ENCODE measurements at places on chromosomes 1 and 21.

GRCh38 chr1:200400556-200400955 is 9.3 kb downstream of the ZNF281 start:
- no peak for ATAC-seq

GRCh38 chr1:206430031-206430983 is 40.0 kb upstream of the IKBKE start:
- peak; percentile 48 for ATAC-seq

- ATAC-seq = no peak
Measured at GRCh38 chr21:35991131-35991530, 69.2 kb downstream of the SETD4 start.

- no peak for ATAC-seq
Measured at GRCh38 chr1:143736562-143736961, 235.2 kb downstream of the FAM72C start.

GRCh38 chr1:224141693-224142092 is 27.8 kb downstream of the FBXO28 start:
- no peak for ATAC-seq

DNA sequence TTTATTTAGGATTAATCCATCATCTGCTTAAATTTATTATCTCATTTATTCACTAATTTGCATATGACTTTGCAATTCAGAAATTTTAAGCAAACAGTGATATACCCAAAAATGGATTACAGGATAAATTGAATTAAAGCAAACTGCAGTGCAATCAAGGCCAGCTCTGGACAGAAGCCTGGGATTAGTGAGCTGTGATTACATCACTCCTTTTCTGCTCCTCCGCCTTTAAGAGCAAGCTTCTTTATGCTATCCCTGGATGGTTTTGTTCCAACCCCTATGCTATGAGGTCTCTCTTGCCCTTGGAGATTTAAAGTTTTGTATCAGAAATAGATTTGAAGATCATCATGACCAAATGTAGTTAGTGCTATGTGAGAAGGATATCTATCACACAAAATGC is 32.6 kb downstream of the GPR52 start:
- ATAC-seq = no peak

- no peak for ATAC-seq
Measured at GRCh38 chr1:213828867-213829266, 158.9 kb upstream of the PROX1 start.

- ATAC-seq = no peak
Measured at GRCh38 chr1:1763657-1764621, 14.3 kb downstream of the NADK start.

GRCh38 chr1:232873931-232874330 is 68.7 kb downstream of the MAP10 start:
- no peak for ATAC-seq

- peak; percentile 65 for ATAC-seq
Measured at GRCh38 chr1:163414778-163415177, 93.0 kb downstream of the NUF2 start.

DNA sequence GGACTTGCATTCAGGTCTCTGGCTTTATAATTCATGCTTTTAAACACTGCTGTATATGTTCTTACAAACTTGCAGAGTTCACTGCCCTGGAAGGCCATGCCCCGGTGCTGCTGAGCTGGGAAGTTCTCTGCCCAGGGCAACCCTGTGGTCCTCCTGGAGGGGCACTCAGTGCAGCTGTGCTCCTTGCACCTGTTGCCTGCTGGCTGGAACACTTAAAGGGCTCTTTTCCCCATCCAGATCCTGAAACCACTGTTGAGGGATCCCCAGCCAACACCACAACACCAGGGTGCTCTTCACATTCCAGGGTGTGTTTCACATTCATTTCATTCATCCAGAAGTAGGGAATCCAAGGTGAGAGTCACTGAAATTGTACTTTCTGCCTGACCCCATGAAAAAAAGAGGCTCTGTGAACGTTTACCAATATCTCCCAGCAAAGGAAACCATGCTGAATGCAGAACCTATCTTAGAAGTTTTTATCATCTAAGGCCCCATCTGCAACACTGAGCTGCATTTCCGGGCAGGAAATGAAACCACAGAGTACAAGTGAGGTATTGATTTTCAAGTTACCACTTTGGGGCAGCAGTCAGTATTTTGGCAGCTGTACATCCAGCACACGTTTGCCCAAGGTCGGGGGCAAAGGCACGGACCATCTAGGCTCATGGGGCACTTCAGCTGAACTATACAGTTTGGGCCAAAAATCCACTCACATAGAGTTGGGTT is 16.4 kb upstream of the KIAA0040 start:
- peak; percentile 91 for ATAC-seq

- ATAC-seq = no peak
Measured at GRCh38 chr1:88169939-88170338, 514.1 kb upstream of the PKN2 start.

GRCh38 chr1:151514366-151514765 is 3.2 kb downstream of the CGN start:
- ATAC-seq = no peak

DNA sequence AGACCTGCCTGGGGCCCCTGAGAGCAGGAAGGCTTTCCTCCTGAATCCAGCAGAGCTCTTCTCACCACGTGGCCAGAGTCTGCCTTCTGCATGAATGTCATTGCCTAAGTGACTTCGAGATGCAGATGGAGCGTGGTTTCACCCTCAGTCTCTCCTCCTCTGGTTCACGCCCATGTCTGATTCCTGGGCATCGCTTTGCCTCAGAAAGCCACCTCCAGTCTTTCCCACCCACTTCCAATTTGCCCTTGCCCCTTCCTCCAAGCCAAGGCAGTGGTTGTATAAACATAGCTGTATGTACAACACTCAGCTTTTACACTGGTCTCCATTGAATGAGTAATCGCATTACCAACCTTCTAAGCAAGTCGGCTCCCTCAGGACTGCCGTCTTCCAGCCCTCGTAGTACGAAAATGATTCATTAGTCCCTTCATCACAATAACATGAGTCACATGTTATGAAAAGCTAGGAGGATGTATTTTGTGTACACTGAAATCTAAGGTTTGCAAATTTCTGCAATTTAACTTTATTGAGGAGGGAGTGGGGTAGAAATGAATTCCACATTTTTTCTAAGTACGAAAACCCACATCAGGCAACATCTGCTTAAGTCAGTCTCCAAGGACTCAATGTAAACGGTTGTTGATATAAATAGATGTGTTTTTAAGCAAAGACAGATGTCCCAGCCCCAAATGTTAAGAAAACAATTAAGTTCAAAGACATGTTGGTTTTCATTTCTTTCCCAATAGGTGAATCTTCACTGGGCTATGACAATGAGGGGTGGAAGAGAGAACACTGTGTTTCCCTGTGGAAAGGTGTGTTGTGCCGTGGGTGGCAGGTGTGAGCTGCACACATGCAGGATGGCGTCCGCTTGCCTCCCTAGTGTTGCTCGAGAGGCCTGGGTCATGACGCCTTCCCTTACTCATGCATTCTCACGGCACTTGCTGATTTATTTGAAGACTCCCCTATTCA is 32.3 kb upstream of the ETS2 start:
- peak; percentile 79 for ATAC-seq

DNA sequence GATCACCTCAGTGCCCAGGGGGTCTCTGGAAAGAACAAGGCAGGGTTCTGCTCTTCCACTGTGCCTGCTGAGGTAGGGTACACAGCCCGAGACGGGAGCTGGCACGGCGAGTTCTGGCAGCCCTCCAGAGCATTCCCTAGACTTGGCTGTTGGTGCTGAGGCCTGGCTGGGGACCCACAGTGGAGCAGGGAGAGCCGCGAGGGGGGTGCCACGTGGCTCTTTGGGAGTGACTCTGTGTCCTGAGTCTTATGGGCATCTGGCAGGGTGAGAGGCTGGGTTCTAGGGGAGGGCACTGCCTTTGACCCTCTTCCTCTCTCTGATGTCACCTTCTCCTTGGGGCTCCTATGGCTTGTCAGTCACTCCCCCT is 336.4 kb downstream of the CAMTA1 start:
- no peak for ATAC-seq

- peak; percentile 45 for ATAC-seq
Measured at GRCh38 chr21:24470852-24471251, 1136.4 kb downstream of the MRPL39 start.

- ATAC-seq = no peak
Measured at GRCh38 chr1:232577772-232578171, 52.2 kb downstream of the SIPA1L2 start.

- no peak for ATAC-seq
Measured at GRCh38 chr1:10928654-10929053, 83.8 kb upstream of the TARDBP start.

DNA sequence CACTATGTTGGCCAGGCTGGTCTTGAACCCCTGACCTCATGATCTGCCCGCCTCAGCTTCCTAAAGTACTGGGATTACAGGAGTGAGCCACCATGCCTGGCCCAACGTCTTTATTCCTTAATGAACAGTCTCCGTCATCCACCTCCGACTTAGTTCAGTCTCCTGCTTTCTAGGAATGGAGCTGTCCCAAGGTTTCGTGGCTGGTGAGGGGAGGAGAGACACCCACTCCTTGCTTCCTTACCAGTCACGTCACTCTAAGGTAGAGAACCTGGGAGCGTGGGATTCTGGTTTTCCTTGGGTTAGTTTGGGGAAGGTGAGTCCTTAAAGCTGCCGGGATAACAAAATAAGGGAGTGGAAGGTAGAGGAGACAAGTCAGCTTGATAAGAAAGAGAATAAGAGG is 55.0 kb upstream of the ATP2B4 start:
- ATAC-seq = no peak

Data from stimulated activated memory B cell treated with anti-CD40 and anti-IgM and Interleukin-4, amounts not matched to agents 10 μg/mL and 1 μg/mL and 100 μg/mL, for 72 hours (primary cell).